ENCODE measurements at places on chromosomes 5 and 9.

DNA sequence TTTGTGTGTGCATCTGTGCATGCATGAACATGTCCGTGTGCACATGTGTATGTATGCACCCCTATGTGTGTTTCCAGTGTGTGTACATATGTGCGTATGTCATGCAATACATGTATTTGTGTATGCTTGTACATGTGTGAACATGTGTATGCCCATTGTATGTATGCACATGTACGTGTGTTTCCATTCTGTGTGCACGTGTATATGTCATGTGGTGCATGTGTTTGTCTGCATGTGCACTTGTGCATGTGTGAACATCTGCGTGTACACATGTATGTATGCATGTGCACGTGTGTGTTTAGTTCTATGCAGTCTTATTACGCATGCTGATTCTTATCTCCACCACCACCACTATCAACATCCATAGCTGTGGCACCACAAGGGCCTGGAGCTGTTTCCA, 403.5 kb upstream of the IRX4 start:
- no peak for DNase-seq

DNA sequence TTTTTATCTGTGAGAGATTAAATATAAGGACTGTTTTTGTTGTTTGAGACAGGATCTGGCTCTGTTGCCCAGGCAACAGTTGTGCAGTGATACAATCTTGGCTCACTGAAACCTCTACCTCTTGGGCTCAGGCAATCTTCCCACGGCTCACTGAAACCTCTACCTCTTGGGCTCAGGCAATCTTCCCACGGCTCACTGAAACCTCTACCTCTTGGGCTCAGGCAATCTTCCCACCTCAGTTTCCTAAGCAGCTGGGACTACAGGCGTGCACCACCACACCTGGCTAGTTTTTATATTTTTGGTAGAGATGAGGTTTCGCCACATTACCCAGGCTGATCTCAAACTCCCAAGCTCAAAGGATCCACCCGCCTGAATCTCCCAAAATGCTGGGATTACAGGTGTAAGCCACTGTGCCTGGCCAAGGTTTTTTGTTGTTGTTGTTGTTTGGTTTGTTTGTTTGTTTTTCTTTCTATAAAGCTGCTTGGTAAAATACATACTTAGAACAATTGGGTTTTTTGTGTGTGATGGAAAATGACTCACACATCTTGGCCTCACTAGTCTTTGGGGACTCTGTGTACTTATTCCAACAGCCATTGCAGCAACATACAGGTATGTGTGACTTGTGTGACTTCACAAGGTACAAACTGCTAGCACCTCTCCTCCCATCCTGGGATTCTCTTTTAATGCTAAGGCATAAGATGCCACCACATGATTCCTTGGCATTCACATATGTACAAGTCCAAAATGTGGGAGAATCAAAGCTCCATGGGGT, 36.5 kb upstream of the RASA1 start:
- DNase-seq: no peak

DNA sequence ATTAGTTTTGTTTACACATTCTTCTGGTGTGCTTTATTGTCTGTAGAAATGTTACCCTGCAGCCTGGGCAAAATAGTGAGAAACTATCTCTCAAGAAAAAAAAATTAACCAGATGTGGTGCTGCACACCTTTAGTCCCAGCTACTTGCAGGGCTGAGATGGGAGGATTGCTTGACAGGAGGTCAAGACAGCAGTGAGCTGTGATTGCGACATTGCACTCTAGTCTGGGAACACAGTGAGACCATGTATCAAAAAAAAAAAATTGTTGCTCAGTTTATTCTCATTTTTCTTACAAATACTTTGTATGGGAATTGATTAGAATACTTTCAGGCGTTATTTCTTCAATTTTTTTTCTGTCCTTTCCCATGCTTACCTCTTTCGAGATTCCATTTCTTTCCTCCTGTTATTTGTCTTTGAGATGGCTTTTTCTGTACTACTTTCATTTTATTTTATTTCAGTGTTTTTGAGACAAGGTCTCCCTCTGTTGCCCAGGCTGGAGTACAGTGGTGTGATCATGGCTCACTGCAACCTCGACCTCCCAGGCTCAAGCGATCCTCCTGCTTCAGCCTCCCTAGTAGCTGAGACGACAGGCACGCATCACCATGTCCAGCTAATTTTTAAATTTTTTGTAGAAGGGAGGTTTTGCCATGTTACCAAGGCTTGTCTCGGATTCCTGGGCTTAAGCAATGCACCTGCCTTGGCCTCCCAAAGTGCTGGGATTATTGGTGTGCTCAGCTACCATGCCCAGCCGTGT, 24.9 kb downstream of the TENT2 start:
- DNase-seq: no peak

DNA sequence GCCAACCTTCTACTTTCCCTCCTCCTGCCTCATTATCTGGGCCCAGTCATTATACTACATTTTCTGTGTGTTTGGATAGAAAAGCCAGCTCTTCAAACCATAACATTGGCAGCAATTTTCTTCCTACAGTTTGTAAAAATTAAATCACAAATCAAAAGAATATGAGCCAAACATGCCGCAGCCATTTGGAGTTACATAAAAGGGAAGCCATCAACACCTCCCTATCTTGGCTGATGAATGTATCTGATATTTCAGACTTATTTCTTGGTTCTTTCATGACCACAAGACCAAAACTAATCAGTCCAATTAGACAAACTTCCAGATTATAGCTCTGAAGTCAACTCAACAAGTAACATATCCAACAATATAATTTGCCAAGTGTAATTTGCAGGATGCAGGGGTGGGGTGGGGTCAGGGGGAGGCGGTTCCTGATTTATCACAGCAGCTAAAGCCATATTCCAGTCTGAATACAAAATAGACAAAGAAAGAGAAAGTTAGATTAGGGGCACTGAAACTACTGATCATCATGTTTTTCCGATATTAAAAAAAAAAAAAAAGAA, 89.4 kb upstream of the CNTLN start:
- no peak for DNase-seq

GRCh38 chr5:149975409-149975808, 14.9 kb downstream of the SLC26A2 start:
- no peak for DNase-seq

GRCh38 chr5:22985446-22985845, 132.3 kb upstream of the CDH12 start:
- no peak for DNase-seq

- no peak for DNase-seq
Observed at GRCh38 chr9:124940521-124940893, 376 bp downstream of the GOLGA1 start.

DNA sequence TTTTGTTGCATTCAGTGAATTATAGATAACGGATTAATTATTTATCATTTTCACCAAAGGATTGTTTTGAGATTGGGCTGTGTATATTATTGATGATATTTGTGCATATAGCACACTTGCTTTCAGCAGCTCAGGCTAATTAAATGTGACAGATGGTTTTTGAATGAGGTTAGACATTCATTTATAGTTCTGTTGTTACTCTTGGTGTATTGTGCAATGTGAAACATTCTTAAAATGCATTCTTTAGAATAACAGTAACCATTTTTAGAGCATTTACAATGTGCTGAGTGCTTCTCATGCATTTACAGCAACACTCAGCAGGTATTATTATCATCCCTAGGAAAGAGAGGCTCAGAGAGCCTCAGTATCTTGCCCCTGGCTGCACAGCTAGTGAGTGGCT, 23.8 kb downstream of the NANS start:
- peak; percentile 38 for DNase-seq

DNA sequence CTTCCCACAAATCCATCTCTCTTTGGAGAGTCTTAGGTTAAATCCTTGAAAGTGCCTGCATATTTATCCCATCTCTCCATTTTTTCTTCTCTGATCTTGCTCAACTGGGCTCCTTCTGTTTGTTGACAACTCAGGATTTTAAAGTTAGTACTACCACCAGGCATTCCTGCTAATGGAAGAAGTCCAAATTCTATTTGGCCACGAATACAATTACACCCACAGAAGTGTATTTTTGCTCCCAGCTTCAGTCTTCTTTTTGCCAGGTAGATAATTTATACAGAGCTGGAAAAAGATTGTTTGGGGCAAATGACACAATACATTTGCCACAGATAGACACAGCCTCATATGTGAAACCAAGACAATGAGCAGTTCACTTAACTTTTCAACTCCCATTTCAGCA, 74.8 kb downstream of the CETN3 start:
- DNase-seq: no peak

GRCh38 chr9:33244137-33244784, 4.3 kb downstream of the SPINK4 start:
- no peak for DNase-seq

- no peak for DNase-seq
Observed at GRCh38 chr5:40478766-40479165, 200.9 kb upstream of the PTGER4 start.

GRCh38 chr9:134303601-134304000, 22.7 kb upstream of the RXRA start:
- DNase-seq: no peak

DNA sequence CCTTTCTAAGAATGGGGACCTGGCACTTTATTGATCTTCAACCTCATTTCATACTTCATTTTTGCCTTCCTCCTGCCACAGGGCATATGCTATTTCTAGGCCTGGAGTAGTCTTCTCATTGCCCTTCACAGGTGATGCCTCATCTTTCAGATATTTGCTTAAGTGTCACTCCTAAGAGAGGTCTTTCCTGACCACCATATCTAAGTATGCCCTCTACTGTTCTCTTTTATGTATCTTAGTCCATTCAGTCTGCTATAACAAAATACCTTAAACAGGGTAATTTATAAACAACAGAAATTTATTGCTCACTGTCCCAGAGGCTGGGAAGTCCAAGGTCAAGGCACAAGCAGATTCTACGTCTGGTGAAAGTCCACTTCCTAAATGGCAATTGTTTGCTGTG, 99.1 kb downstream of the ADAMTS6 start:
- DNase-seq: no peak

DNA sequence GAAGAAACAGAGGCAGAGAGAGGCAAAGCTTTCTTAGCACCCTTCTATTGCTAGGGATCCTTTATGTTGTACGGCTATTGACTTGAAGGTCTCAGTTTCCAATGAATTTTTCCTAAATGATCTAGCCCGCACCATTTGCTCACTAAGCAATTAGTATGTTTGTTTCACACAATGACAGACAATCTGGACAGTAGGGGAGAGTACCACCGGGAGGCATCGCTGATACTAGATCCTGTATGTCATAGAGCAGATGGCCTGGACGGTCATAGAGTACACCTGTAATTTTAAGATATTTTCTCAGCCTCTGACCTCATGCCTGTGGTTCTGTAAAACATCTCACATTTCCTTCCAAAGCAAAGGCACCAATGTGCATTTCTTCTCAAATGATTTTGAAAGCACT, 194.3 kb downstream of the TLE4 start:
- no peak for DNase-seq

- DNase-seq: no peak
Observed at GRCh38 chr5:10733426-10733825, 27.6 kb downstream of the DAP start.

GRCh38 chr9:100087218-100087617, 11.6 kb downstream of the ERP44 start:
- DNase-seq: no peak

DNA sequence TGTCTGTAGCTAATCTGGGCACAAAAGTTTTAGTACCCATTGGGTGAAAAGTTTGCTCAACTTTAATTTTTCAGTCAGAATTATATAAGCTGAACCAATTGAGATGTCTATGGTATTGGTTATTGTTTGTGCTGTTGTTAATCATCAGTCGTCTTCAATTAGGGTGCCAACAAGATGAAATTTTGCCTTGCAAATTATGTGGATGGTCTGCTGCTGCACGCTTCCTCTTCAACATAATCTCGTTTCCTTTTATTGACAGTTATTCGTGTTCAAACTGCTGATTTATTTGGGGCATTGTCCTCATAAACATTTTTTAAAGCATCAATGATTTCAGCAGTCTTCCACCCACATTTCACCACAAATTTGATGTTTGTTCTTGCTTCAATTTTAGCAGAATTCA, 194.0 kb downstream of the HTR1A start:
- DNase-seq: no peak

DNA sequence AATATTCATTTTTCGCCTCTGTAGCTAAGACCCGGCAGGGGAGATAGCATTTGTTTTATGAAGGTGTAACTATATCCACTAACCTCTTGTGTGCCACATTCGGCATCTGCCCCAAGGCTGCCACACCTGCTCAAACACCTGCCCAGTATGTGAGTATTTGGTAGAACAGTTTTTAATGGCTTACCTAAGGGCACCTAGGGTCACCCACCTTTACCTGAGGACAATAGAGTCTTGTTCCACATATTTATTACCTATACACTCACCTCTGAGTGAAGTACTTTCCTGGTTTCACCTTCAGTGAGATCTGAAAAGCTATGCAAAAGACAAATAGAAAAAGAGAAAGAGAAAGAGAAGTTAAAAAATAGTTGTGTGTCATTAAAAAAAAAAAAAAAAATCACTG, 68.0 kb upstream of the PIP5K1B start:
- DNase-seq: no peak

DNA sequence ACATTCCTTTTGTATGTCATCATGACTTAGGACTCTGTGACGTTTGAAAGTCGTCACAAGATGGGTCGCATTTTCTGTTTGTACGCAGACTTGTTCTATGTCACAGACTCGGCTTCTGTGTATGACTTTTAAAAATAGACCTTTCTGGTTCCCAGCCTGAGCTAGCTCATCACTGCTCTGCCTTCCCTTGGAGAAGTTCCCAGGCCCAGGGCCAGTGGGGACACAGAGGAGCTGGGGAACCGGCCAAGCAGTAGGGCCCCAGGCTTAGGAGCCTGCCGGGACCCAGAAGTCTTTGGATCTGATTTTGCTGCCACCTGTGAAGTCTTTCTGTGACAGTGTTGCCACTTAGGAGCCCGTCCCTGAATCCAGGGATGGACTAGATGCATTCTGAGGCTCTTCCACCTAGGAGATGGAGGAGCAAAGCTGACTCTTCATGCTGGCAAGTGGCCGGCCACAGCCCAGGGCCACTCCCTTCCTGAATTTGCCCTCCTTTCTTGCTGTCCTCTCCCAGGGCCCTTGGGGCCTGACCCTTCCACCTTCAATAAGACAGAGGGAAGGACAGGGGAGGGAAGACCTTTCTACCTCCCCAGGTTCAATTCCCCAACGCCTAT, 18.1 kb upstream of the UBE2QL1 start:
- DNase-seq: no peak

GRCh38 chr5:131749723-131750470, 46.9 kb downstream of the FNIP1 start:
- no peak for DNase-seq

DNA sequence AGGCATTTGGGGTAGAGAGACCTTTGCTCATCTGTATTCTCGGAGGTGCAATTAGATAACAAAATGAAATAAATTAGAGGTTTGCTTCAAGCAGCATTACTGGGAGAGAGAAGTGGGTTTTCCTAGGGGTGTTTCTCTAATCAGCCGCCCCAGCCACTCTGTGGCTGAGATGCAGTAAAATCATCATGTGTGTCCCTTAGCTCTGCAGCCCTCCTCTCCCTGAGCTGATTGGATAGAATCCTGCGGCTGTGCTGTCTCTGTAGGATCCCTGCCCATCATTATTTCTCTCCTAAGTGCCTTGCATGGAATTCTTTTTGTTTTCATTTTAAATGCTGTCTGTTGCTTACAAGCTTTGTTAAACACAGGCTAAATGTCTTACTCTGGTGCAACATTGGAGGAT, 171.4 kb downstream of the SH3GL2 start:
- no peak for DNase-seq

All from AG04449 (cell line).